ENCODE measurements at places on chromosomes 5 and 9. TPM values are rescaled to one million over a fixed set of nuclear protein-coding genes. Genes with fewer than 3 reads are reported as not detected.

Gene PCDHA1
- not detected for total RNA-seq

Gene PTAR1
- 39.9 TPM for total RNA-seq

Gene FGF18
- total RNA-seq: not detected

Gene MYOZ3
- 0.53 TPM for total RNA-seq

Gene CCDC183
- not detected for total RNA-seq

DNA sequence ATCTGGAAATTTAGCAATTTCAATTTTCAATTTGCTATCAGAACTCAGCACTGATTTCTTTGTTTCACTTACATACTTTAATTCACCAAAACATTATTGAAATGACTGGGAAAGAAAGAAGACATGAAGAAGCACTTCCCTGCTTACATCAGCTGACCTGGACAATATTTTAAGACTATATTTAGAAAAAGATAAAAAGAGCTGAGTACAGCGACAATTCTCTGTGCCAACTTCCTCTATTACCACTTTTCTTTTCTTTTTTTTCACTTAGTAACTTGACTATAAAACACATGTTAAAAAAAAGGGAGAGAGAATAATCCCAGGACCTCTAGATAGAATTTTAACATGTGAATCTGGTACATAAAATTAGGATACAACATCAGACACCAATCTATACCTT is 35.6 kb downstream of the MEF2C start:
- DNase-seq: no peak

DNA sequence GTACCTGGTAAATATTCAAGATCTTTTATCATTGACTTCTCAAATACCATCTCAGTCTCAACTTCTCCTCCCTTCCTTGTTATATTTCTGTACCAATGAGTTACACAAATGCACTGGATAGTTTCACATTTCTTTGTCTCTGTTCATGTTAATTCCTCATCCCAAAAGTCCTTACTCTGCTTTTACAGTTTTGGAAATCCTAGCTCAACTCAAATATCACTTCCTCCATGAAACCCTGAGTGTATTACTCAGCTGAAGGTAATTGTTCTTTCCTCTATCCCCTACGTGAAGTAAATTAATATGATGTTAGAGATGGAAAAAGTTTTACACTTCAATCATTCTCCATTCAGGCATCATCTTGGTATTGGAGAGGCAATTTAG is 241.5 kb downstream of the TLE4 start:
- no peak for DNase-seq

DNA sequence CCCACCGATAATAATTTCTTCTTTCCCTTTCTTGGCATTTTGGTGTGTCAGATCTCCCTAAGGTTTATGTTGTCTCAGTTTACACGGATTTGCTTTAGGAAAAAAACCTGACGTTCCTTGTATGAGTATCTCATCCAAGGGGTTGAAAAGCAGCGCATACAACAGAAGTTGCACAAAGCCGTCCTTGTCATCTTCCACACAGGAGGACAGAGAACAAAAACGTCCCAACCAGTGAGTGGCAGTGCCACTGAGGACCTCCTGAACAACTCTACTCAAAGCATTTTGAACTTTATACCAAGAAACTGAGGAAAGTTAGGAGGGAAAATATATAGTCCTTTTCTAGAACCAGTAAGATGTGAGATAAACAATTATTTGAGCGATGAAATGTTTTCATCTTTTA is 547.0 kb downstream of the PDE4D start:
- DNase-seq: no peak

GRCh38 chr5:61363401-61364114 is 31.5 kb downstream of the ZSWIM6 start:
- DNase-seq: no peak

DNA sequence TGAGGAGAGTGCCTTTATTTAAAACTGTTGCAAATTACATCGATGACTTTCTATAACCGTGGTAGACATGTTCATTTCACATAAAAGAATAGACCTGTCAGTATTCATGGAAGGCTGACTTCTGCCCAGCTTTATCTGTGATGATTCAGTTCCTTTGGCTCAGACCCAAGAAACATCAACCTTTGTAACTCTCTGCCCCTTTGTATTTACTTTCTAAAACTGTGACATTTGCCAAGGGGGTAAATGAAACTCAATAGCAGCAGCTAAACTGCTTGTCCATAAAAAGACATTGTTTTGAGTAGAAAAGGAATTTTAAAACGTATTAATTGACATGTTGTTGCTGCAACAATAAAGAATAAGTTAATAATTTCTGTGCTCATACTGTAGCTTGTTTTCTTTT is 137.8 kb upstream of the ANKH start:
- DNase-seq: peak; percentile 69

DNA sequence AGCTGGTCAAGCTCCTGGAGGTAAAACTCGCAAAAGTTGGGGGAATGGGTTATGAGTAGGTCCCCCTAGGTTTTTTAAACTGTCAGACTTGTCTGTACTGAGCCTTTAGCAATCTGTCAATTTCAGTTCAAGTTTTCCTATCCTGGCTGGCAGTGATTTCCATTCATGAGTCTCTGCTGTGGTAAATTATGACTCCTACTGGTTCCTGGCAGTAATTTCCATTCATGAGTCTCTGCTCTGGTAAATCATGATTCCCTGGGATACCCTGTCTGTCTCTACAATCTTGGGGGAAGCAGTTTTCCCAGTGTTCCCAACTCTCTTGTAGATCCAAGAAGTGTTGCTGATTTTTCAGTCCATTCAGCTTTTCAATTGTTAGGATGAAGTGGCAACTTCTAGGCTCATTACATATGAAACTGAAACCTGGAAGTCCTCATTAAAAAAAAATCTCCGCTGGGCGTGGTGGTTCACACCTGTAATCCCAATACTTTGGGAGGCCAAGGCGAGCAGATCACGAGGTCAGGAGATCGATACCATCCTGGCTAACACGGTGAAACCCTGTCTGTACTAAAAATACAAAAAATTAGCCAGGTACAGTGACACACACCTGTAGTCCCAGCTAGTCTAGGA is 91.3 kb upstream of the GPBP1 start:
- no peak for DNase-seq

DNA sequence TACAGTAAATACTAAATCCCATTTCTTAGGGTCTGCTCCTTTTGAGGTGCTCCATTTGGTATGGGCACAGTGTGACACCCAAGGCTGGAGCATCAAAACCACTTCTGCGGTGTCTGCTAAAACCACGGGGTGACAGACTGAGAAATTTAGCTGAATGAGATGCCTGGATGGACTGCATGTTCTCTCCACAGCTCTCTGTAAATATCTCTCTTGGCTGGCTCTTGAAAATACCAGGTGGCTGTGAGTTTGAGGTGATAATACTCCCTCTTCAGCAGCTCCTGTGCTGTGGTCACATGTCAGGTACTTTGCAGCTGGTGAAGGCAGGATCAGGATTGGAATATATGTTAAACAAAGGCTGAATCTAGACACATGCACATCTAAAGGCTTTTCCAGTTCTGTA is 93.7 kb upstream of the SIMC1 start:
- no peak for DNase-seq

- DNase-seq: no peak
Measured at GRCh38 chr9:127446713-127447415, 4.3 kb downstream of the RPL12 start.

GRCh38 chr5:105978011-105978410 is 1692.7 kb downstream of the EFNA5 start:
- peak; percentile 14 for DNase-seq

DNA sequence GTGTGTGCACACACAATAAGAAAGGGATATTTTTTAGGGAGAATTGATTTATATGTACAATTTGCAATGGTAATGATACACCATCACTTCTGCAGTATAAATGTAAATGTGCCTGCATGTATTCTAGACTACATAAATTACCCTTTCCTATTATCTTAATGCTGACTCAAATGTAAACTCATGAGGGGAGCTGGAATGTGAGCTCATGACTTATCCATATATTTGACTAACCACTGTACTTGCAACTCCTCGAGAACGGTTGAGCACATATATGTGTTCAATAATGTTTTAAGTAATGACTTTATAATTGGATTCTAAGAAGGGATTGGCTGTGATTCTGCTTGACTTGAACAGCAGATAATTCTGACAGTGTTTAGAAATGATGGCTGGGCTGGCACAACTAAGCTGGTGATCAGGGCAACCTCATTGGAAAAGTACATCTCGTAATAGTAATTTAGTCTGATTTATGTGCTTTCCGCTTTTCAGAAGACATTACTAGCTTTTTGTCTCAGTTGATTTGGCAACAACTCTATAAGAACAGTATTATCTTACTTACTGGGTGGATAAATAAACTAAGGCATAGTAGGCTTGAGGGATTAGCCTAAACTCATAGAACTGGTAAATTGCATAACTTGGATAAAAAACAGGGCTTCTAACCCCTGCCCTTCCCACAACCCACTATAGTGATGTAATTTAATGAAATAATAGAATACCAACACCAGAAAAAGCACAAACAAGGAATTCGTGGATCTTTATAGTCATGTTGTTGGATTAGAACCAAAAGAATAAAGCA is 130.2 kb upstream of the SPEF2 start:
- no peak for DNase-seq

- no peak for DNase-seq
Measured at GRCh38 chr5:157046041-157046440, 12.9 kb downstream of the HAVCR1 start.

GRCh38 chr5:102975045-102975444 is 144.9 kb downstream of the GIN1 start:
- DNase-seq: no peak

DNA sequence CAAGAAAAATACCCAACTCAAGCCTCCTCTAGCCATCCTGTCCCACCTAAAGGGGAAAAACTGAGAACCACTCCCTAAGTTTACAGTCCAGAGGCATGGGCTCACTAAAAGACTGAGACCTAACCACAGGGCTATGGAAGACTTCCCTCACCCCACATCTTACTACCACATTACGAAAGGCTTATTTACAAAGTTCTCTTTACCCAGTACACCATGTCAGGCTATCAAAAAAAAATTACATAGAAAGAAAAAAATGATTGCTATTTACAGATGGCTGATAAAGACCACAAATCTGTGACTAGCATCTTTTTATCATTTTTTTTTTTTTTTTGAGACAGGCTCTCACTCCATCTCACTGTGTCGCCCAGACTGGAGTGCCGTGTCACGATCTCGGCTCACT is 69.7 kb upstream of the TNPO1 start:
- no peak for DNase-seq
